Uterine smooth muscle cell (primary cell): ENCODE measurements at places on chromosomes 7 and 10. TPM values are rescaled to one million over a fixed set of nuclear protein-coding genes. Genes with fewer than 3 reads are reported as not detected.

Gene FZD1
- total RNA-seq, result 18.7 and 25.1 TPM in 2 replicates

Gene KNDC1
- 1.3 and 3.2 TPM in 2 replicates for total RNA-seq

Gene CALN1
- not detected in 2 replicates for total RNA-seq

Gene CXCL12
- total RNA-seq, result 16.2 and 25.2 TPM in 2 replicates

Gene SEMA3A
- total RNA-seq, result 19.1 and 113 TPM in 2 replicates
